ENCODE measurements at places on chromosomes 11 and 22.

GRCh38 chr11:86046116-86046515 lies 22.8 kb downstream of the PICALM start:
- no peak for DNase-seq

- no peak for DNase-seq
Measured at GRCh38 chr11:121240650-121241303, 51.8 kb upstream of the SC5D start.

- no peak for DNase-seq
Measured at GRCh38 chr11:77602381-77603088, 12.8 kb downstream of the AQP11 start.

GRCh38 chr22:25223269-25223850 lies 3.9 kb downstream of the CRYBB2 start:
- no peak for DNase-seq

DNA sequence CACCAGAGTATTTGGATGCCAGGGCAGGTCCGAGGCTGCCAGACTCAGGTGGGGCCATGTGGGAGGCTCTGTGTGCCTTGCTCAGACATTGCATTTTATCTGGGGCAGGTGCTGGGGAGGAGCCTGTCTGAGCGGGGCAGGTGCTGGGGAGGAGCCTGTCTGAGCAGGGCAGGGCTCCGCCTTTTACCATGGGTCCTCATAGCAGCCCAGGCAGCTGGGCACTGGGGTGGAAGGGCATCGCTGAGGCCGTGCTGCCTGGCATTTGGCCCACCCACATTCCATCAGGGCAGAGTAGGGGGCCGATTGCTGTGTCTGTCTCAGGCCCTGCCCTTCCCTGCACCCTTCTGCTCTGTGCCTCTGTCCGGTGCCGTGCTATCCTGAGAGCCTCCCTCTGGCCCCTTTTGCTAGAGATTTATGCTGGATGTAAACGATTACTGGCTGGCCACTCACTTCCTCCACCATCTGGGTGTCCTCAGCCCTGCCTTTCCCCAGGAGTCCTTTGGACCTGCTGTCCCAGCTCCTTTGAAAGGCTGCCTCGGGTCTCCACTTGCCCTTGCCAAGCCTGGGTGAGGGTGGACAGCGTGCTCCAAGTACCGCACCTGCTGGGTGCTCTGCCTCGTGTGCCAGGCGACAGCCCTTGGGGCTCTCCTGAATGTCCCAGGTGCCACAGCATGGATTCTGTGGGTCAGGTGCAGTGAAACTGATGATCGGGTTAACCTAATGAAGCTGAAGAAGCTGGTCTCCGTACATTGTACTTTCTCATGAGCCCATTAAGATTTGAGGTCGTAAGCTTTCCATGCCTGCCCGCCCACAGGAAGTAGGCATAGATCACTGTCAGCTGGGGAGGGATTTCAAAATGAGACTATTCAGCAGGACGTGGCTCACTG lies 281.6 kb downstream of the TBC1D22A start:
- no peak for DNase-seq

DNA sequence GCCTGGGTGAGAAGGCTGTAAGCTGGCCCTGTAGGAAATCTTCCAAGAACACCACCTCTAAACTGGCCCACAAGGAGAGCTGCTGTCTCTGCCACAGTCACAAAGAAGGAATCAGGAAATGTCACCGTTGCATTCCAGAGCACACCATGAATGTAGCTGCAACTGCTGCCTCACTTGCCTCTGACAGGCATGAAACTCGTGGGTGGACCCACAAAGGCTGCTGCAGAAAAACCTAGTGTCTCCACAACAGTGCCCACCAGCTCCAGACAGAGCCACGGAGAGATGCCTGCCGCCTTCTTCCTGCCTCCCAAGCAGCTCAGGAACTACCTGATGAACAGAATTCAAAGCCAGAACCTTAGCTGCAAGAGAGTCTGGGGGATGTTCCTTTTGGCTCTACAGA lies 10.5 kb downstream of the DNAJB13 start:
- DNase-seq: no peak

- no peak for DNase-seq
Measured at GRCh38 chr11:93520726-93521509, 22.3 kb downstream of the SMCO4 start.

DNA sequence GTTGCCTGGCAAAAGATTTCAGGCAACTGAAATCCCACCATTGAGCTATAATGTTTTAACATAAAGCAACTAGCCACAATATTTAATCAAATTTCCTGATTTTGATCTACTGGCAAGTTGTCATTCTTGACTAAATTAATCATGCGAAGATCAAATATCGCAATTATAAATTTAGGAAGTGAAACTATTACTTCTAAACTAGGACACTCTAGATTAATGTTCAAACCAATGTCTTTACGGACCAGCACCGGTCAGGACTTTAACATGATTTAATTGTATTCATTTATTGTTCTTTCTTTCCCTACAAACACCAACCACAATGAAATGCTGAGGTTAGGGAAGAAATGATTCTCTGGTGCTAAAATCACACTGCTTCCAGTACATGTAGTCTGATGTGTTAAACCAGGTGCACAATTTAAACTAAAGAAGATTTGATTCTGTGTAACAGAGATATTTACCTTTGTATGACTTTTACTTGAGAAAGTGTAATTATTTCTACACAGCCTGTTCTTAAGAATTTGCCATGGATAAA lies 14.9 kb downstream of the GAS2 start:
- DNase-seq: no peak

DNA sequence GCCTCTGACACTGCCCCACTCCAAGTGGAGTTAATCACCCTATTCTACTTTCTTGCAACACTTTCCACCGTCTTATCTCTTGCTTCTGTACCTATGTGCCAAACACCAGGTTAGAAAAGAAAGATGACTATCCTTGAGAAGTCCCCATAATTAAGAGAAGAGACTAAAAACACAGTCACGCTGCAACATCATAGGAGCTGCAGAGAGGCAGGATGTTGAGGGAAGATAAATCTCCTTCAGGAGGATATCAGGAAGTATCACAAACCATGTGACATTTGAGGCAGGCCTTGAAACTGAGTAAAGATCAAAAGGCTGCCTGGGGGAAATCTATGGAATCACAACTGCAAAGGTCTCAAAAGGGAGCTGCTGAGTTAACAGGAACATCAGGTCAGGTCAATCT lies 24.8 kb downstream of the GAB2 start:
- no peak for DNase-seq

DNA sequence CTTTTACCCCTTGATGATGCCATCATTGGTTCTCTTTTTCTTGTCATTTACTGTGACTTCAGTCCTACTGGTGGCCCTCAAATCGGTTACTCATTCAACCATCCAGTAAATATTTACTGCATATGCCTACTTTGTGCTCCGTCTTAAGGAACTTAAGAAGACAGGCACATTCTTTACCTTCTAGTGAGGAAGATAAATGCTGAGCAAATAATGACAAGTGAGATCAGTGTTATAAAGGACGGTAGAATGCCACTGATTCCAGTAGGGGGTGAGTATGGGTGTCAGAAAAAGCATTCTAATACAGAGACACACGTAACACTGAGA lies 1.6 kb downstream of the ANKRD42 start:
- no peak for DNase-seq

DNA sequence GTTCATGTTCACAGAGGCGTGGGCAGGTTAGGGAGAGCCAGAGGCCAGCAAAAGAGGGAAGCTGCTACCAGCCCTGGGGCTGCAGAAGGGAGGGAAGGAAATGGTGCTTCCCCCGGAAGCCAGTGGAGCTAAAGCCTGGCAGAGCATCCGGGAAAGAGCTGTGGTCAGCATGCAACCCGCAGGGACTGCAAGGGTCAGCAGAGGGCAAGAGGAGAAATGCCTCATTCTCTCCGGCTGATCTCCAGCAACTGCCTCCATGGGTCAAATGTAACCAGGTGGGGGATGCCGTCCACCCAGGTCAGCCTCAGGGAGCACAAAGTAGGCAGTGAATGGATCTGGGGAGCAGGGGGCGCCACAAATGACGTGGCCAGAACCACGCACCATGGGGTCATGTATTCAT lies 36.9 kb upstream of the PRR5 start:
- DNase-seq: no peak

GRCh38 chr11:129323896-129324502 lies 51.6 kb upstream of the BARX2 start:
- no peak for DNase-seq

- DNase-seq: no peak
Measured at GRCh38 chr22:48605856-48606481, 1221.7 kb downstream of the BRD1 start.

DNA sequence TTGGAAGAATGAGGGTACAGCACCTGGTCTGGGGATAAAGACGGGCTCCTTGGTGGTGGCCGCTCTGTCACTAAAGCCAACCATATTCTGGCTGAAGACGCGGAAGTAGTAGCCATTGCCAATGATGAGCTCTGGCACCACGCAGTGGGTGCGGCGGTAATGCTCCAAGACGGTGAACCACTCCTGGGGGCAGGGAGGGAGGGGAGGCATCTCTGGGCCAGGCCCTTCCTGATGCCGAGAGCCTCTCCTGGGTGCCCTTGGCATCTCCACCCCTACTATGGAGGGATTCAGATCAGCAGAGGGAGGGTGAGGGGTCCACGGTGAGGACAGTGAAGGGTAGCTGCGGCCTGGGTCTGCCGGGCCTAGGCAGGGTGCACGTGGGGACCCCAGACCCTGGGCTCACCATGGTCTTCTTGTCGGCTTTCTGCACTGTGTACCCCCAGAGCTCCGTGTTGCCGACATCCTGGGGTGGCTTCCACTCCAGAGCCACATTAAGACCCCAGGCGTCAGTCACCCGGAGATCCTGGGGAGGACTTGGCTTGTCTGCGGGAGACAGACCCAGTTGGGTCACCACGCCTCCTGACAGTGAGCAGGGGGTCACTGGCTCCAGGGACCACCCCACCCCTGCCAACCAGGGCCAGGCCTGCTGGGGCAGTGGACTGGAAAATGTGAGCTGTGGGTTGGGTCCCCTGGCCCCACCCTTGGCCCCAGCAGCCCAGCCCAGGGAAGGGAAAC lies 19.5 kb downstream of the MYBPC3 start:
- DNase-seq: no peak

DNA sequence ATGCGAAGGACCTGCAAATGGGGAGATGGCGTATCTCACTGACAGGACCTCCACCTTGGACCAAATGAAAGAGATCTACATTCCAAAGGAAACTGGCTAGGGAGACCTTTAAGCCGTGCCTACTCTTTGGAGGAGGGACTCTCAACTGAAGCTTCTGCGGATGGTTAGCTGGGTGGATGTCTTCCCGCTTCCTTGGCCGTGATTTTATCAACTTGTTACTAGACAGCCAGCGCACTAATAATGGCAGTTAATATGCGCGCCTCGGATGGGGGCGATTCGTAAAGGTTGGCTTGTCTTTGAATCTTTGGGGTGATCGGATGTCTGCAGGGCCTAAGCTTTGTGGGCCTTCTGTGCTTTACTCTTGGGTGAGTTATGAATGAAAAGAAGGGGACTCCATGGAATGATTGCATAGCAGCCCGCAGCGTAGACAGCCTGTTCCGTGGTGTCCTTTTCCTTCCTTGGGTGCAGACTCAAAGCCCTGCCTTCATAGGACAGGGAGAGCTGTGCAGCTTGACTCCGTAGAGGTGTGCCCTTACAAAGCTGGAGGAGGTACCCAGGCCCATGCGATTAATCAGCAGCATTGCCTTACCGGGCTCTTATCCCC lies 1.5 kb downstream of the ZNRF3 start:
- DNase-seq: no peak

- no peak for DNase-seq
Measured at GRCh38 chr11:12529041-12529440, 145.2 kb upstream of the TEAD1 start.

DNA sequence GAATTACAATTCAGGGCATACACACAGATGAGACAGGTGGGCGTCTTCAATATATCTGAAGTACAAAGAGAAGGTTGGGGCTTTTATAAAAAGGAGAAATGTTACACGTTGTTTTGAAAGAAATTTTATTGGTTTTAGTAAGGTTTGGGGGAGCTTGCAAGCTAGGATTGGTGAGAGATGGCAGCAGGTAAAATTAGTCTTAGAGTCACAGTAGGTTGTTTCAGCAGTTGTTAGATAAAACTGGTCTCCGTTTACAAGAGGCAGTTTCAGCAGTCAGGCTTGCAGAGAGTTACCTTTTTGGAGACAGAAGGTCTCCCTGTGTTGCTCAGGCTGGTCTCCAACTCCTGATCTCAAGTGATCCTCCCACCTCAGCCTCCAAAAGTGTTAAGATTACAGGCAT lies 2.4 kb upstream of the SAAL1 start:
- no peak for DNase-seq

DNA sequence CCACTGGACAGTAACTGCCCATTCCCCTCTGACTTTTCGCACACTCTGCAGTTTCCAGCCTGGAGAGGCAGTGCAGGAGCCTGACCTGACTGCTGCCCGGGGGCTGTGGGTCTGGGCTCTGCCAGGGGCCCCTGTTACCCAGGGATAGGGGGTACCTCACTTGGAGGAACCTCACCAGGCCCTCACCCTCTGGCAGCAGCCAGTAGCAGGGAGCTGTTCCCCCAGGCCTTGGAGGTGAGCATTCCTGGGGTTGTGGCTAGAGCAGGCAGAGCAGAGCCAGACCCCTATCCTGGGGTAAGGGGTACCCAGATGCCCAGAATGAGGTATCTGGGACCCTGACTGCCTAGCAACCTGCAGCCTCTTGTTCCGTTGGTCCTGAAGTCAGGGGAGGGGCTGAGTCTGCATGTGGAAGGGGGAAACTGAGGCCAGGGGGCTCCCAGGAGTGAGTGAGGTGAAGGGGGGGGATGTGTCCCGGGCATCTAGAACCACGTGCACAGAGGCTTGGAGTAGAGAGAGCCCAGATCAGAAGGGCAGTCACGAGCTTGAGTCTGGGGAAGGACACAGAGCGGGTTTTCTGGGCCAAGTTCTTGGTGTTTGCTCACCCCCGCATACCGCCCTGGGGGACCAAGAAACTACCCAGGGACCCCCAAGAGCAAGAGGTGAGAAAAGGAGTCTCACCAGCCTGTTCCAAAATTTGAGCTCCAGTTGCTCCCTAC lies 43.9 kb upstream of the ACCSL start:
- DNase-seq: no peak

DNA sequence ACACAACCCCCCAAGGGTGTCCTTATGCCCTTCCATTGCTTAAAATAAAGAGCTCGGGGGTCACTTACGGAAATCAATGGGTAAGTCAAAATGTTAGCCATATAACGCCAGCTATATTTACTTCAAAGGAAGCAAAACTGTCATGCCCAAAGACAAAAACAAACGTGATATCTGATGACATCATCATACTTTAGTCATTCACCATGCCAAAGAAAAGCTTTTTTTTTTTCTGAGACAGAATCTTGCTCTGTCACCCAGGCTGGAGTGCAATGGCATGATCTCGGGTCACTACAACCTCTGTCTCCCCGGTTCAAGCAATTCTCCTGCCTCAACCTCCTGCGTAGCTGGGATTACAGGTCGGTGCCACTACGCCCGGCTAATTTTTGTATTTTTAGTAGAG lies 47.7 kb upstream of the SC5D start:
- no peak for DNase-seq

DNA sequence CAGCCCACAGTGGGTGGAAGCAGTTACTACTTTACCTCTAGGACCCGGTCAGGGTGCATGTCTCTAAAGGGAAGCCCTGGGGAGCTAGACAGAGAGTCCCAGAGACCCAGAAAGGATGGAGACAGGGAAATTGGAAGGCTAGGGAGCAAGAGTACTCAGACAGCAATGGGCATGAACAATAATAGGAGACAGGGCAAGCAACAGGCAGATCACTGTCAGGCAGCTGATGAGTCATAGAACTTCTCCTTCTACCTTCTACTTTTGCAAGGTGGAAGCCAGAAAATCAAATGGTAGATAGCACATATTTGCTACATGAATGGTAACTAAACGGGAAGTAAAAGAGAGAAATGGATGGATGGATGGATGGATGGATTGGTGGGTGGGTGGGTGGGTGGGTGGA lies 19.6 kb downstream of the CD5 start:
- no peak for DNase-seq

GRCh38 chr11:95605271-95605940 lies 184.2 kb downstream of the FAM76B start:
- no peak for DNase-seq

Measured in activated CD4-positive, alpha-beta T cell treated with anti-CD3 and anti-CD28 coated beads, Interleukin-2, amount 50 U/mL, for 4 hours (primary cell).